ENCODE measurements at places on chromosomes 3 and 15. TPM values are rescaled to one million over a fixed set of nuclear protein-coding genes. Genes with fewer than 3 reads are reported as not detected.

ANO10 gene
- 27.8 TPM for polyA plus RNA-seq

RAB27A gene
- 19.5 TPM for polyA plus RNA-seq

ARID3B gene
- 4.2 TPM for polyA plus RNA-seq

ERICH6 gene
- polyA plus RNA-seq = 0.02 TPM

SAMMSON gene
- polyA plus RNA-seq = not detected

CELF6 gene
- polyA plus RNA-seq = 0.02 TPM

VGLL3 gene
- 11.1 TPM for polyA plus RNA-seq

ARHGAP11A gene
- polyA plus RNA-seq = 9.9 TPM

Data from mammary epithelial cell (primary cell).